ENCODE measurements at places on chromosomes 7 and 10.

GRCh38 chr7:41826641-41827040 lies 123.8 kb upstream of the INHBA start:
- no peak for DNase-seq

GRCh38 chr10:132684164-132684891 lies 101.6 kb downstream of the NKX6-2 start:
- DNase-seq: peak; percentile 81

DNA sequence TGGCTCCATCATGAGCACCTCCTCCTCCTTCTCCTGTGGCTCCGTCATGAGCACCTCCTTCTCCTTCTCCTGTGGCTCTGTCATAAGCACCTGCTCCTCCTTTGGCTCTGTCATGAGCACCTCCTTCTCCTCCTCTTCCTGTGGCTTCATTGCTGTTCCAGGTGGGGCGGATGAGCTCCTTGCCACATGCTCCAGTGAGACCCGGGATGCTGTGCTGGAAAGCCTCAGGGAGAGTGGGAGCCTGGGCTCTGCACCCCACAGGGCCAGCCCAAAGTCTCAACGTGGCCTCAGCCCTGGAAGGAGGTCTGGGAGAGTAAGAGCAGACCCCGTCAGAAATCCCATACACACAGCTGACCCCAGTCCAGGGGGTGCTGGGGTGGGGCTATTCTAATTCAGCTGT lies 380.7 kb downstream of the TCERG1L start:
- DNase-seq: no peak

DNA sequence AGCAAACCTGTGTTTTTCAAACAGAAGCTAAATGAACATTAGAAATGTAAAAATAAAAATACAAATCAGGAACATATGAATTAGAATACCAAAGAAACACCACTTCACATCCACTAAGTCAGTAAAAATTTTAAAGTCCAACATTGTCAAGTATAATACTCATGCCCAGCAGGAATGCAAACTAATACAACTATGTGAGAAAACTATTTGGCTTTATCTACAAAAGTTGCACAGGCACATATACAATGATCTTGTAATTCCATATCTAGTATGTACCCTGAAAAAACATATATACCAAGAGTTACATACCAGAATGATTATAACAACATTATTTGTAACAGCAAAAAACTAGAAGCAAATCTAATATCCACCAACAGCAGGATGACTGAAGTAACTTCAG lies 91.1 kb downstream of the RNF32 start:
- DNase-seq: no peak

DNA sequence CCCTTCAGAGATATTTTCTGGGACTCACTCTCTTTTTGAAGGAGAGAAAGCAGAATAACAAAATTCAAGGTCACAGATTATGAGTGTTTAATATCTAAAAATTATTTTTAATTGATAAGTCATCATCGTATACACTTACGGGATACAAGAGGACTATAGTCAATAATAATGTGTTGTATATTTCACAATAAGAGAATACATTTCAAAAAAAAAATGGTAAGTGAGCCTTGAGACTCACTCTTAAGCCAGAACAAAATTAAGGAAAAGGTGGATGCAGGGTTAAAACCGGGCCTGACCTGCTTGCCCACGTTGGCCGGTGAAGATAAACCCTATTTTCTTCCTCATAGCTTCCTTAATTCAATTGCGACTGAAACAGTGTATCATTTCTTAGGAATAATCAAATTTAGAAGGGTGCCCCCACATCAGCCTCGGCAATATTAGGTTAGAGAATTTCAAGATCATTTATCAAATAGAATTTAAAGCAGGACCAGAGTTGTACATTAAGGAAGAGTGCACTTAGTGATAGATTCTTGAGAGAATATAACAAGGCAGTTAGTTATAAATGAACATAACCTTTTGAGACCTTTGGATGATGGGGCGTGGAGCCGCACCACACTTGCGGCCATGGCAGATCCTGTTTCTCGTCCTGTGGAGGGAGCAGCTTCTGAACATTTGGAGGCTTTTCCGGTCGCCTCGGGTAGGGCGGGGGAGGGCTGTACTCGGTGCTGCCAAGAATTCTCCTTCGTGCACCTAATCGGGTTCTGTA lies 321.8 kb downstream of the PAXIP1 start:
- no peak for DNase-seq

DNA sequence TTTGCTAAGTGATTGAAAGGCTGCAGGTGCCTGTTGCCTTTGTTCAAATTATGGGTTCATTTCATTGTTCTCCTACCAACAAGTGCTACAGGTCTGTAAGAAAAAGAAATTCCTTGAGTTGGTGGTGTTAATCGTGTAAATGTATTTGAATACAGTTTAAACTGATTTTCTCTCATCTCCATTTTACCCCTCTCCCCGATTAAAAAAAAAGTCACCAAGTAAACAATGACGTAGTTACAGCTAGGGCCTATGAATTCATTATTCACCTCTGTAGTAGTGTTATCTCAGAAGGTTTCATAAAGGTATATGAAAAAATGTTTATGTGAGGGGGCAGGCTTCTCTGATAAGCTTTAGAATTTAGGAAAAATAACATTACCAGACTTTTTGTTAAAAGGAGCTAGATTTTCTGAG lies 1.1 kb downstream of the REEP3 start:
- DNase-seq: no peak

DNA sequence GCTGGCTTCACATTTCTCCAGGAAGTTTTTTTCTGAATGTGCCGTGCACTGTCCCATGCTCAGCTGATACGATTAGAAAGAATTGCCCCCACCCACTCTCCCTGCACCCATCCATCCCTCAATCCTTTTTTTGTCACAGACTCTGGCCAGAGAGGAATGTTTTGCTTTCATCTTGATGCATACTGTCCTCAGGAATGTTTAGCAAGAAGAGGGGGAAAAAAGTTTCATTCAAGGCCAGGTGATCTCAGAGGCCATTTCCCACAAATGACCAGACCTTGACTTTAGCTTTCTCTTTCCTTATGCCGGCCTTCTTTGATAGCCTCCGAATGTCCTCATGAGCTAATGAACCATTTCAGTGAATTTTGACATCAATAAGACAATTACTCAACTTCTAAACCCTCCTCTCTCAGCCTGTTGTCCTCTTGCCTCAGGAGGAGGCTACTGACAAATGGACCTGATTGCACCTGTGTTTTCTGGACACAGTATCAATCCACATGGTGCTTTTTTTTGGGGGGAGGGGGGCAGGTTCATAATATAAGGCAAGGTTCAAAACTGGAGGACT lies 105.0 kb upstream of the KLF6 start:
- no peak for DNase-seq

GRCh38 chr7:47795631-47796030 lies 152.6 kb downstream of the PKD1L1 start:
- DNase-seq: no peak

- DNase-seq: no peak
These were observed 103.2 kb upstream of the IFRD1 start for GRCh38 chr7:112347088-112347487.

All from activated CD8-positive, alpha-beta T cell treated with anti-CD3 and anti-CD28 coated beads for 36 hours (primary cell).